ENCODE measurements at places on chromosomes 7 and 10.
A peak's percentile ranks its signal among the peaks of the same experiment; 100 is the strongest.

DNA sequence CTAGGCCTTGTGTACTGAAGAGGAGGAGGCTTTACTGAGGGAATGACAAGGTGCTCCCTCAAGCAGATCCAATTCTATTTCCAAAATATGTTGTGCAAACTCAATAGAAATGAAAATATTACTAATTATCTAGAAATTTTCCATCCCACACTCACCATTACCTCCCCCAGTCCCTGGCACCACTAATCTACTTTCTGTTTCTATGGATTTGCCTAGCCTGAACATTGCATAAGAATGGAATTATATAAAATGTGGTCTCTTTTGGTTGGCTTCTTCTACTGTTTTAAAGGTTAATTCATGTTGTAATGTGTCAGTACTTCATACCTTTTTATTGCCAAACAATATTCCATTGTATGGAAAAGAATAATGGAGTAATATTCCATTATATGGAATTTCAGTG lies 18.7 kb upstream of the NUB1 start:
- DNase-seq = no peak

DNA sequence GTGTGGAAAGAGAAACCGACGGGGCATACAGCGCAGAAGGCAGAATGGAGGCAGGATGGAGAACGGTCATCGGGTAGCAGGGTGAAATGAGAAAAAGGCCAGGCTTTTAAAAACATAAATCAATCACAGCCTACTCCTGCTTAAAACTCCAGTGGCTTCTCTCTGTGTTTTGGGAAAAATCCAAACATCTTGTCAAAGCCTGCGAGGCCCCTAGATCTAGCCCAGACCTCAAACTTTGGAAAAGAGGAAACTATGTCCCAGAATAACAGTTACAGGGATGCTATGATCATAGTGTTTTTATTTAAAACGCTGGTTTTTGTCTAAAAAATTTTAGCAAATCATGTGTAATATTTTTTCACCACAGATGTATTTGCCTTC lies 41.1 kb downstream of the PPP1R3C start:
- DNase-seq = no peak

- no peak for DNase-seq
Measured at GRCh38 chr7:156380261-156380660, 260.3 kb upstream of the RNF32 start.

DNA sequence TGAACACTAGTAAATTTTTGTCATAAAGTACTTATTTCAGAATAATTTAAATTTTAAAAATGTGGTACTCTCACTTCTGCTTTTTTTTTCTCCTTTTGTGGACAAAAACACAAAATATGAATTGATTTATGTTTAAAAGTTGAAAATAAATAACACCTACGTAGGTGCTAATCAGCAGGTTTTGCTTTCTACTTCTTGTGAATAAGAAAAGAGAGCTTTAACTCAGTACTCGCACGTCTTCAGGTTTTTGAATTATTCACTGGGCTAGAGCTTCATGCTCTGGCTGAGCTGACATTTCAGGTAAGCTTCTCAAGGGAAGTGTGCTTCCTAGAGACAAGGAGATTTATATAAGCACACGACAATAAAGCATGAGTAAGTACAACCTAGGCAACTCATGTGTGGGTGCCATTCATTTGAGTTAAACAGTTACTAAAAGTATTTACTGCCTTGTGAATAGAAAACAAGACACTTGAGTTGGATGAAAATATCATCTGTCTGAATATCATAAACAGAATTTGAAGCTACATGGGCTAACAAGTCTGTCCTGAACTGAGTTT lies 190.0 kb upstream of the POT1 start:
- no peak for DNase-seq

GRCh38 chr7:90624225-90624911 lies 28.2 kb downstream of the CDK14 start:
- peak; percentile 73 for DNase-seq

DNA sequence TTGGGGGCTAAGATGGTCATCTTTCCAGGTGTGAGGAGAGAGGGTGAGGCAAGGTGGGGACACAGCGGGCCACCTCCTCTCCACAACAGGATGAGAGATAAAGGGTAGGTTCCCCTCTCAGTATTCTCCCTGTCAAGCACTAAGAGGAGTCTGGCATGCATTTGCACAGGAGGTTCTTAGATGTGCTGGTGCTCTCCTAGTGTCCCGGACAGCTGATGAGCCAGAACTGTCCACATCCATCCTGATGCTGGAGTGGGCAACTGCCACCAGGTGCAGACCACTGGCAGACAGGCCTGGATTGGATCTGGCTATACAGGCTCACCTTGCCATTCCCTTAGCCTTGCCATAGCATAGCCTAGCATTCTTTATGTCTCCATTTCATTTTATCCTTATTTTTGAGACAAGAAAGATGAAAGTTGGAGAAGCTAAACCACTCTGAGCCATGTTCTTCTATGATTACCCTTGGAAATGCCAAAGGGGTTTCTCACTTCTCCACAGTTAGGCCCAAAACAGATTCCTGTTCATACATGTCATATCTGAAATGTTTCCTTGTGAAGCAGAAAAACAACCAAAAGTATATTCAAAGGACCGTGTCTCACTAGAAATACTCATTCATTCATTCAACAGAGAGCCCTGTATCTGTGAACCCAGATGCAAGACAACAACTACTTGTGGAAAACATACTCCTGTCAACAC lies 48.8 kb upstream of the ANTXRL start:
- no peak for DNase-seq

GRCh38 chr7:31702354-31702753 lies 15.3 kb downstream of the PPP1R17 start:
- no peak for DNase-seq

- no peak for DNase-seq
Measured at GRCh38 chr10:86941991-86942421, 15.4 kb downstream of the MMRN2 start.

GRCh38 chr7:82373926-82374635 lies 69.5 kb downstream of the CACNA2D1 start:
- no peak for DNase-seq

- no peak for DNase-seq
Measured at GRCh38 chr10:63634488-63635065, 113.4 kb downstream of the REEP3 start.

DNA sequence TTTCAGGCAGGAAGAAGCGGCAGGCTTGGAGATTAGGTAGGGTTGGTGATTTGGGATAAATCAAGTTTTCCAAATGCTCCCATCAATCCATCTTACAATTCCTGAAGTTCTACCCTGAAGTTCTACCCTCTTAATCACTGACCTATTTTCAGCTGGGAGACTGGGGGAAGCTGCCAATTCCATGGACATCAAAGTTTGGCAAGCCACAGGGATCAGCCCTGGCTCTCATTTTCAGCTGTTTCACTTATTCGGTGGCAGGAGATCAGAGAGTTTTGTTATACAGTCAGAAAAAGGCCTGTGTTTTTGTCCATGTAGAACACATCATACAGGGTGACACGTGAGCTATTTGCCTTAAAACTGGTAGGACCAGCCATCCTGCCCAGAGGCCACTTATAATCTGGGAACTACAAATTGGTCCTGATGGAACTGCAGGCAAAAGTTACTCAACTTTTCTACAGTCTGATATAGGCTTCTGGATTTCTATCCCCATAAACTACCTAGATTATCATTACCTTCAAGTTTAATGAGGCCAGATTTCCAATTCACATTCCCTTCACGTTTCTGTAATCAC lies 112.9 kb upstream of the ZNF746 start:
- DNase-seq = no peak

DNA sequence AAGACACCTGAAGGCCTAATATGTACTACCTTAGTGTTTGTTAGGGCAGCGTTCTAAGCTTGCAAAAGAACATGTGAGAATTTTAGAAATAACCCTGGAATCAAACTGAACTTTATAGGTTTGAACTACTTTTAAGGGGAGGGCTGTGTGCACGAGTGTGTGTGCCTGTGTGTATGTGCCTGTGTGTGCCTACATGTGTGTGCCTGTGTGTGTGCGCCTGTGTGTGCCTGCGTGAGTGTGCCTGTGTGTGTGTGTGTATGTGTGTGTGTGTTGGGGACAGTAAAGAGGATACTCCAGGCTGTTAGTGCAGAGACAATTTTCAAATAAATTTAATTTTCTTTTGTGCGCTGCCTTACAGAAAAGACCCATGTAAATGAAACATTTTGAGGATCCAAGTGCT lies 68.1 kb upstream of the WDR11 start:
- DNase-seq = no peak

DNA sequence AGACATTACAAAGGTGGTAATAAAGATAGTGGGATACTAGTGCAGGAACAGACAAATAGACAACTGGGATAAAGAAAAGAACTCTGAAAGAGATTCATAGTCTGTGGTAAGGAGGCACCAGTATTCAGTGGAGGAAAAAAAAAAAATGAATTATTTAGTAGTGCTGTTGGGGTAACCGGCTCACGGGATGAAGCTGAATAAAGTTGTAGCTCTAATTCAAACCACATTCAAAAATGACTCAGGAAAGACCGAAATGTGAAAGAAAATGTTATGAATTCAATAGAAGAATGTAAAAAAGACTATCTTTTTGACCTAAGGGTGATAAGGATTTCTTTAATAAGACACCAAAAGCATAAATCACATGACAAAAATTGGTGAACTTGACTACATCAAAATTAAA lies 83.1 kb upstream of the HABP2 start:
- DNase-seq = no peak

DNA sequence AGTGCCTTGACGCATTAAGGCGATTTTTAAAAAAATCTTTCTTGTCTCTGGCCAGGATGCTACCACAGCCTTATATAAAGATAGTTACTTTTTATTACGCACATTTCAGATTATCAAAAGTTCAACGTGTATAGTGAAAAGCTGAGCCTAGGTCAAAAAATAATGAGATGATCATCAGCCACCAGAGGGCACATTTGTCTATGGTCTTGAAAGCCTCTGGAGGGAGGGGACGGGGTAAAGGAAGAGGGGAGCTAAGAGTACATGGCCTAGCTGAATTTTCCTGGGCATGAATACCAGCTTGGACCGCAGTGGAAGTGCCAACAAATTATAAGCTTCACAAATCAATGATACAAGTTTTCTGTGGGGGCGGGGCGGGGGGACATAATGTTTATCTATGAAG lies 285.9 kb upstream of the SMIM30 start:
- DNase-seq = peak; percentile 33

All from A673 (cell line).